ENCODE measurements at places on chromosomes 13 and 19. TPM values are rescaled to one million over a fixed set of nuclear protein-coding genes. Genes with fewer than 3 reads are reported as not detected.

GRCh38 chr13:40334616-40335015 is 331.8 kb downstream of the FOXO1 start:
- no peak for DNase-seq

DNA sequence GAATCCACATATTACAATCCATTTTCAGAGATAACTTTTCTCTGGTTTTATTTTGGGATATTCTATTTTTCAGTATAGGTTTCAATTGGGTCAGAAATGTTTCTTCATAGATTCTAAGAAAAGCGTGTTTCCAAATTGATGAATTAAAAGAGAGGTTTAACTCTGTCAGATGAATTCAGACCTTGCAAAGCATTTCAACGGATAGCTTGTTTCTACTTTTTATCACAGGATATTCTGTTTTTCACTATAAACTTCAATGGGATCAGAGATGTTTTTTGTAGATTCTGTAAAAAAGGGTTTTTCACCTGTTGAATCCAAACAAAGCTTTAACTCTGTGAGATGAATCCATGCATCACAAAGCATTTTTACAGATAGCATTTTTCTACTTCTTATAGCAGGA is 1498.1 kb downstream of the UQCRFS1 start:
- DNase-seq = no peak

DNA sequence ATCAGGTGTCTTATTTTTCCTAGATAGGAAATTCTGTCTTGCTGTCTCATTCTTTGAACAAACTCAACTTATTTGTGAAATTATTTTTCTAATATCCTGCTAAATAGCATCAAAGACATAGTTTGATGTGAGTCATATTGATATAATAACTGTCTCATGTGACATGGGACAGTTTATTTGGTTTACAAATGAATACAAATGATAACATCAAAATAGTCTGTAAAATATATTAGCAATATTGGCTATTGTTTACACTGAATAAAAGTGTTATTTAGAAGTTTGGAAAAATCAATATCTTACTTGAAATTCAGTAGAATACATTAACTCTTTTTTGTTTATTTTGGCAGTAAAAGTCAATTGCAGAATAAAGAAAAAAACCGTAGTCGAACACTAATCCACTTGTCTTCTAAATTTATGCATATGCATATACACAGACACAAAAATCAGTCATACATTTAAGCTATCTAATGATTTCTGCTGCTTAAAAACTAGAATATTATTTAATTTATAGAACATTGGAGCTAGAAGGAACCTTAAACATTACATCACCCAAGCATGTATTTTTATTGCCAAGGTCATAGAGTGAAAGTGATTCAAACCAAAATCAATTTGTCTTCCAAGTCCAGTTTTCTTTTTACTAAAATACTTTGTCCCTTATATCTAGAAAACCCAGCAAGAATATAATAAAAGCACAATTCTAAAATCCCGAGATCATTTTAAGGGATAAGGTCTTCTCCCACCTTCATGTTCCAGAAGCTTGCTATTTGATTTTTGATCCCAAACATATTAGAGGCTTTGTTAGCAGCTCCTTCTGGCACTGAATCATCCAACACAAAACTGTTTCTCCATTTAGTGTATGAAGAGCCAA is 776.5 kb upstream of the SLITRK1 start:
- no peak for DNase-seq

- DNase-seq = no peak
Measured at GRCh38 chr13:31435536-31435935, 235.8 kb downstream of the B3GLCT start.

DNA sequence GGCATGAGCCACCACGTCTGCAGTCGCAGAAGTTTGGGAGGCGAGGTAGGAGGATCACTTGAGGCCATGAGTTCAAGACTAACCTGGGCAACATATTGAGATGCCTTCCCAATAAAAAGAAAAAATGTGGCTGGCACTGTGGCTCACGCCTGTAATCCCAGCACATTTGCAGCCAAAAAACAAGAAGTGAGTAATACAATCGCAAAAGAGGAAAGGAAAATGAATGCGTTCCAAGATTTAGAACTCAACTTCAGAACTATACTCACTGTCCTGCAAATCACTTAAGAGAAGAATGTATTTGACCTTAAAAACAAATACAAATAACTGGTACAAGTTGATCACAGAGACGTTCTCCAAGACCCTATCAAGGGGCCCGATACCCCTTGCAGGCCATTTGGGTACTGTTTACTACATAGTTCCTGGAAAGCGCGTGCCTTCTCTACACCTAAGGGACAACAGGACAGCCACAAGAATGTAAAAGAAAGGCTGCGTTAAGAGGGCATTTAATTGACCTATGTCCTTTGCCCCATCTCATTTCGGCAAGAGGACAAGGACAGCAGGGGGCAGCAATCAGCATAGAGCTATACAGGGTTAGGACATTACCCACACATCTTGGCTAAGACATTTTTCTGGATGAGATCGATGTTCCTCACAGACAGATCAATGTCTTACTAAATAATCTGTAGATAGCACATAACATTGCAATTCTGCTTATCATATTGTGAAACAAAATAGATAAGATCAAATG is 41.3 kb downstream of the FLT3 start:
- peak; percentile 79 for DNase-seq

- no peak for DNase-seq
Measured at GRCh38 chr19:40415768-40416167, 2.6 kb upstream of the PRX start.

DNA sequence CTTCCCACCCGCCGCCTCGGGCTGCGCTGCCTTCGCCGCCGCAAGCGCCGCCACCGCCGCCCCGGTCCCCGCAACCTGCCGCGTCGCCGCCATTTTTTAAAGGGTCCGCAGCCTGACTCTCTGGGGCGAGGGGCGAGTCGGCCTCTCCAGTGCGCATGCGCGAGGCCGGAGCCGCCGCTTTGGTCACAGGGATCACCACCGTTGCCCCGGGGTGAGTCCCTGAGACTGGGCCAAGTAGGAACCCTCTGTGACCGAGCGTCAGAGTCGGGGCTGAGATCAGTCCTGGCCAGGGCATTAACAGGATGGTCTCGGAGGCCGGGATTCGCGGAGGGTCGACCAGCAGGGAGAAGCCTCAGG is 42.6 kb downstream of the ZNF146 start:
- no peak for DNase-seq

DNA sequence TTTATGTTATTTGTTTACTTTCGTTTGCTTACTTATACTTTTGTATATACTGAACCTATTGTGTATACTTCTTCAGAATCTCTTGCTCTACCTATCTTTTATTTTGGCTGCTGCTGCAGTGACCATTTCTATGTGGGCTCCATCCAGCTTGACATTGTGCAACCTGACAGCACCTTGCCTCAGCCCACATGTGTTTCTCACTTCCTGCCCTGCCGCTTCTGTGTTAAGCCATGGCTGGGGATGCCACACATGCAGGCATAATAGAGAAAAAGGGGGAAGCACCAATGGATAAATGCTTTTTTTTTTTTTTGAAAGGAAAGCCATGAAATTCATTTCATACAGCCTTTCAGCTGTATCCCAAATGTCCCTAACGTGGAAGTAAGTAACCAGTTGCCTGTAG is 147.6 kb downstream of the RBM26 start:
- no peak for DNase-seq

The CALR3 gene
- total RNA-seq = not detected

The TNFSF13B gene
- total RNA-seq = 2.7 TPM

The MATK gene
- 32.3 TPM for total RNA-seq

GRCh38 chr13:110944968-110945927 is 30.4 kb upstream of the ANKRD10 start:
- DNase-seq = no peak

DNA sequence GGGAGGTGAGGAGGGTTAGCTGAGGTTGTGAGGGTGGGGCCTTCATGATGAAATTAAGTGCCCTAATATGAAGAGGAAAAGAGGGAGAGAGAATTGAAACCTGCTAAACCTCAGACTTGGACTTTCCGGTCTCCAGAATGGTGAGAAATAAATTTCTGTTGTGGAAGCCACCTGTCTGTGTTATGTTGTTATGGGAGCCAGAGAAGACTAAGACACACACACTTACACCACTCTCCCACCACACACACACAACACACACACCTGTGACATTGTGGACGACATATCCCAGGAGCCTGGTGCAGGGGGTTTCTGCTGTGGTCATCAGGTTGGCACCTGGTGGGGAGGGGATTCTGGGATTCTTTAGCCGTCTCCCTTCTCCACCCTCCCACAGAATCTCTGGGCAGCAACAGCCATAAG is 14.0 kb downstream of the KLK4 start:
- DNase-seq = no peak

The ZNF846 gene
- total RNA-seq = 3.4 TPM

The FOSB gene
- 11.3 TPM for total RNA-seq

The DIRAS1 gene
- 0.16 TPM for total RNA-seq

The LRRC4B gene
- total RNA-seq = 0.12 TPM

The MUC16 gene
- total RNA-seq = not detected

- DNase-seq = no peak
Measured at GRCh38 chr13:106374631-106375030, 160.8 kb downstream of the EFNB2 start.

GRCh38 chr19:41220811-41221210 is 1.8 kb downstream of the AXL start:
- DNase-seq = no peak

GRCh38 chr13:63636316-63636993 is 2220.8 kb upstream of the PCDH20 start:
- DNase-seq = no peak

The PRR12 gene
- 31.1 TPM for total RNA-seq

DNA sequence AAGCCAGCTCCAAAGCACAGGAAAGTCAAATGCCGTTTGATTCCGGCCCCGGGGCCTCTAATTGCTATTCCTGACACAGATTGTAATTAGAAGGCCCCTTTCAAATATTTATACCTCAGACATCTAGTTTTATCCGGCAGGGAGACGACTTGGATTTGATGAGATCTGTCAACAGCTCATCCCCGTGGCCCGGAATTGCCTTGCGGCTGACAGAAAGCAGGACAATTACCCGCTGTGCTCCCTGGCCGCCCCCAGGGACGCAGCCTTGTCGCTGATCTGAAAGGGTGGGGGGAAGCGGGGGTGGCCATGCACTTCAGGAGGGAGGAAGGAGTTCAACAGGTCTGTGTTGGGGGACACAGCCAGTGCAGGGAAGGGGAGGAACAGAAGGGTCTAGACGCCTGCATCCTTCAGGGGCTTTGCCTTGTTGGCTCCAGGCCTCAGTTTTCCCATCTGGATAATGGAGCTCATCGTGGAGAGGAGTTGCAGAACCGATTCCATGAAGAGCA is 1.8 kb upstream of the SHD start:
- no peak for DNase-seq

The ERFL gene
- 4.2 TPM for total RNA-seq
